ENCODE measurements at places on chromosomes 1 and 21.

DNA sequence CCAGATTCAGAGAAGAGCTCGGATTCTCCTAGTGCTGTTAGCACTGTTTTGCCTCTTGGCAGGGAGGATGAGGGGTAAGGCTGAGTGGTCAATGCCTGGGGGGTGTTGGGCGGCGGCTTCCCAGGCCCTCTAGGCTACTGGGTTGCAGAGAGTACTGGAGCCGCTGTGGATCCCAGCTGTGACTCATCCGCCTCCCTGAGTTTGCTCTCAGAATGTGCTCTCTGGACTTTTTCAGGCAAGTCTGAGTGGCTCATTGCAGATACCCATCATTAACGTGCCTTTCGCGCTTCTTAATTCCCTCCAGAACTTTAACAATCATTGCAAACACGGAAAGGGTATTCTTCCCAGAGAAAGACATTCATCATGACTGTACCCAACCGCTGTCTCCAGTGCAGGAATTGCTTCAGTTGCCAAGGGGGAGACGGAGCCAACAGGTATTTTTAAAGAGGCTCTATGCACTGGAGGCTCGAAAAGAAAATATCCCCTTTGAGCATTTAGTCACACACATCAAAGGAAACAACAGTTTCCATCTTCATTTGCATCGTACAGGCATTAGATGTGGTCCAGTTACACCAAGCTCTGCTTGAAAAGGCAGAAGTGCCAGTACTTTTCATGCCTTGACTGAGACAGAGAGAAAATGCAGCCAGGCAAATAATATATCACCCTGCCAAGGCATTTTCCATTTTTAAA is 14.4 kb upstream of the CAMTA1 start:
- DNase-seq = no peak

GRCh38 chr1:234345237-234345636 is 28.0 kb upstream of the COA6 start:
- no peak for DNase-seq

DNA sequence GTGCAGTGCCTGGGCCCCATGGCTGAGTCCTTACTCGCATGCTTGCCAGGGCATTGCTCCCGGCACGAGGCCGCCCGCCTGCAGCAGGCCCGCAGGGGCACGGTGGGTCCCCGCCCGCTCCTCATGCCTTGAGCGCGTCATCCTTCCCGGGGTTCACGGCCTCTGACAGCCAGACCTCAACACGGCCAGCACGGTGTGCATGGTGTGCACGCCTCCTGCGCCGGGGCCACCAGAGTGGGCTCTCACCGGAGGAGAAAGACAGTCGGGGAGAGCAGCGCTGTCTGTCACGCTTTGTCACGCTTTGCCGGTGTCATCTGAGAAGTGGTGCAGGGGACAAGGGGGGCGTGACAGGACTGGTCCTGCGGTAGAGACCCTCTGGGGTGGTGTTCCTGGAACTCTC is 11.9 kb upstream of the COL18A1 start:
- no peak for DNase-seq

GRCh38 chr1:209318181-209319056 is 265.1 kb upstream of the CAMK1G start:
- DNase-seq = no peak
